ENCODE measurements at places on chromosomes 3 and 15.

- DNase-seq: no peak
These were observed 25.2 kb downstream of the CCNL1 start for GRCh38 chr3:157134620-157135191.

DNA sequence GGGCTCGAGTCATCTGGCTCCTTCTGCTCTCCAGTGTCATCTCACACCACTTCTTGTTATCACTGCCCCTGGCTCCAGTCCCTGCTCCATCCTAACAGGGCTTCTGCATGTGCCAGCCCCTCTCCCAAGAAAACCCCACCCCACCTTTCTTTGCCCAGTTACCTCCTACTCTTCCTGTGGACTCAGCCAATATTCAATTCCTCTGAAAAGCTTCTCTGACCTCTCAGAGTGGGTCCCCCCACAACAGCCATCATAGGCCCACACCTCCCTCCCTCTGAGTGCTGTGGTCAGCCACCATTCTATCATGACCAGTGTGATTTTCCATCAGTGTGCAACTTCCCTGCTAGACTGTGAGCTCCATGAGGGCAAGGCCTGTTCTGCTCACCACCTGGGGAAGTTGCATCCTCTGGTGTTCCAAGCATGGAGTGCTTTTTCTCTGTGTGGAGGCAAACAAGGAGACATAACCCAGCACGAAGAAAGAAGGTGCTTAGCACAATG lies 71.6 kb downstream of the ADCY5 start:
- DNase-seq: no peak

DNA sequence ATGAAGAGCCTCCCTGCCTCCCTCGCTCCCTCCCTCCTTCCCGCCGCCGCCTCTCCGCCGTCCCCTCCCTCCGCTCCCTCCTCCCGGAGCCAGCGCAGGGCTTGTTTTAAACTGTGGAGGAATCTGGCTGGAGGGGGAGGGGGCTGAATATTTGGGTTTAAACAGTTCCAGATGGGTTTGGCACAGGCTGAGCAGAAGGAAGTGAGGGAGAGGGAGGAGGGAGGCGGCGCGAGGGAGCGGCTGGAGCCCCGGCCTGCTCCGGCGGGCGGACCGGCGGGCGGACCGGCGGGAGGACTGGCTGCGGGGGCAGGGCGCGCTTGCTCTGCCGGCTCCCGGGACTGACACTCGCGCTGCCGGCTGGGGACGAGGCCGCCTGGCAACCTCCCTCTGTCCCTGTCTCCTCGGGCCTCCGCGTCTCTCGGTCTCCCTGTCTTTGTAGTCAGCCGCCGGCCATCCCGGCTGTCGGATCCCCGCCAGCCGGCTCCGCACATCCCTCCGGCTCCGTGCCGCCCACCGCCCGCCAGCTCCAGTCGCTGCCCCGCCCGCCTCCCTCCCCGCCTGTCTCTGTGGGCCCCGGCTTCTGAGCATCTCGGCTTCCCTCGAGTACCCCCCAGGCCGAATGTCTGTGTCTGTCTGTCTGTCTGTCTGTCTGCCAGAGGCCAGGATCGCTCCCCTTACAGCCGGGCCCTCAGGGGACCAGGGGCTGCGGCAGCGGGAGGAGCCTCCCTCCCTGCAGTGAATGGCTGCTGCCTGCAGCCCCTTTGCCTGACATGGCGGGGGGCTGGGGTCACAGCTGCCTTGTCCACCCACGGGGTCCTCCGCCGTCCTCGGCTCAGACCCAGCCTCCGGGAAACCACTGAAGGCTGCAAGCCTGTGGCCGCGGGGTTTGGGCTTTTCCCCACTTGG lies 7.6 kb downstream of the EPHB3 start:
- DNase-seq: peak; percentile 71

GRCh38 chr3:123258359-123258758 lies 56.6 kb downstream of the SEC22A start:
- no peak for DNase-seq

DNA sequence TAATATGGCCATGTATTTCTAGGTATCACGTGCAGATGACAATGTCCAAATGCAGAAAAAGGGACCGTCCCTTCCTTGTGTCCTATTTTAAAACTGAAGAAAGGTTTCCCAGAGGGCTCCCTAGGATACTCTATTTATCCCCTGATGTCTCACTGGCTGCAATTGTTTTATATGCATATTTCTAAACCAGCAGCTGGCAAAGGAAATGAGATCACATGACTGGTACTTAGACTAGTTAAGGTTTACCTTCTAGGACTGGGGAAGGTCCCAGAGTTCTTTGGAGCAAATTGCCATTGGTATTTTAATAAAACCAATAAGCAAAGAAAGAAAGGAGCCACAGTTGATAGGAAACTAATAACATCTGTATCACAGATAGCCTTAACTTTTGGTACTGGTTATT lies 29.5 kb downstream of the GTF2E1 start:
- no peak for DNase-seq

DNA sequence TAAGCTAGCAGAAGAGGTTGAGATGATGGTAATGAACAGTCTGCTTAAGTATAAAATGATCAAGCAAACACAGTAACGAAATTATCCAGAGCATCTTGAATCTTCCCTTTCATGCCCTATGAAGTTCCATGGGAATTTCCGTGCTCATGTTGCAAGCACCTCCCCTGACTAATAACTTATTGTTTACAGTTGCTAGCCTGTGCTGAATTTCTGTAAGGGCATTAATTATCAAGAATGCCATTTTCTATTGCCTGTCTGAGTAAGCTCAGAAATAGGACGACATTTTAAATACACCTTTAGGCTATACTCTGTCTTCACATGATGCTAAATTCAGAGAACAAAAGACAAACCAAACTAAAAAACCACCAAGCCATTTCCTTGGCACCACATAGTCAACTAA lies 257.5 kb upstream of the LRTM1 start:
- no peak for DNase-seq

GRCh38 chr15:69126054-69126469 lies 34.4 kb upstream of the GLCE start:
- DNase-seq: peak; percentile 17

Data from NCI-H226 (cell line).